ENCODE measurements at places on chromosomes 5 and 9.

DNA sequence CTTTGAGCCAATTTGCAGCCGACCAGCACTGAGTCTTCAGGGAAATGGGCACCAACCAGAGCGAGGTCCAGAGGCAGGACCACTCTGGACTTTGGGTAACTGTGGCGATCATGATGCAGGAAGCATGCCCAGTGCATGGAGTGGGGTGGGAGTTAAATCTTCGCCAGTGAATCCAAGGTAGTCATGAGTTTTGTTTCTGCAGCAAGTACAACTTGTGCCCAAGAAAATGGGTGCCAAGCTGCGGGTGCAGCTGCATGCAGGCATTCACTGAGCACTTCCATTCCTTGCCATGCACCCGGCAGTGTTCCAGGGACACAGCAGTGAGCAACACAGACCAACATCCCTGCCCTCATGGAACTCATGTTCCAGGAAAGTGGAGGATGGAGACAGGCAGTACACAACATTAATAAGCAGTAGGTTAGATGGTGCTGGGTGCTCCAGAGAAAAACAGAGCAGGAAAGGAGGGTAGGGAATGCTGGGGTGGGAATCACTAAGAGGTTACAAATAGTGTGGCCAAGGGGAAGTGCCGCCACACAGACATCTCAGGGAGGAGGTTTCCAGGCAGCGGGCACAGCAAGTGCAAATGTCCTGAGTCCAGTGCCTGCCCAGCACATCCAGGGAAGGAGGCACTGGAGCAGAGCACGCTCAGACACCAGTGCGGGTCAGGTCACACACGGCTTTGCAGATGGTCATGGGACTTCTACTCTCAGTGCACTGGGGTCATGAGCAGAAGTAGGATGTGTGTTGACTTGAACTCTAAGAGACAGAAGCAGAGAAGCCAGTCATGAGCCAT lies 48.2 kb upstream of the LMX1B start:
- no peak for DNase-seq

DNA sequence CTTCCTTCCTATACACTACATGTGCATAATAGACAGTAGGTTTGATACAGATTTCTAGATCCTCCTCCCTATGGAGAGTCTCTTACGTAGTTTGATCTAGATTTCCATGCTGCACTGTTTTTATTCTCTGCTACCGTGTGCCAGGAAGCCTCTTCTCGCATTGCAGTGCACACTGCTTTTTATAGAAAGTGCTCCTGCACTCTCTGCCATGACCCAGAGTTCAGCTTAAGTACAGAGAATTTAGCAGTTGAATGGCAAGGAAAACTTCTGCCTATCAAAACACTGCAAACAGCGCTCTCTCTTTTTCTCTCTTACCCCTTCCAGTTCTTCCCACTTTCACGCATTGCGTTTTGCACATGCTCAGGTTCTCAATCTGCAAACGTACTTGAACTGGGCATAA lies 187.4 kb downstream of the ARHGAP26 start:
- no peak for DNase-seq

DNA sequence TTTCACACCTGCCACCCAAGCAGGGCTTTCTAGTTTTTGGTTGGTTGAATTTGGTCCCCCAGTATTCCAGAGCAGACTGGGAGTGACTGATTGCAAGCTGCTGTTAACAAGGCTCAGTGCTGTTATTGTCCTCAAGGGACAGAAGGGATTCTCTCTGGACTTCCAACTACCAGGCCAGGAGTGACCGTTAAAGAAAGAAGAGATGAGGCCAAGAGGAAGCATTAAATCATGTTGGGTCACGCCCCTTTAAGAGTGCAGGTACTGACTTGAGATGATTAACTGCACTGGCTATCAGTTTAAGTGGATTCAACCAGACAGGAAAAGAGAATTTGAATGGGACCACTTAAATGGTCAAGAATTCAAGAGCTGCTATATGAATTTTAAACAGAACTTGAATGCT lies 220.8 kb upstream of the PCSK5 start:
- DNase-seq = no peak

DNA sequence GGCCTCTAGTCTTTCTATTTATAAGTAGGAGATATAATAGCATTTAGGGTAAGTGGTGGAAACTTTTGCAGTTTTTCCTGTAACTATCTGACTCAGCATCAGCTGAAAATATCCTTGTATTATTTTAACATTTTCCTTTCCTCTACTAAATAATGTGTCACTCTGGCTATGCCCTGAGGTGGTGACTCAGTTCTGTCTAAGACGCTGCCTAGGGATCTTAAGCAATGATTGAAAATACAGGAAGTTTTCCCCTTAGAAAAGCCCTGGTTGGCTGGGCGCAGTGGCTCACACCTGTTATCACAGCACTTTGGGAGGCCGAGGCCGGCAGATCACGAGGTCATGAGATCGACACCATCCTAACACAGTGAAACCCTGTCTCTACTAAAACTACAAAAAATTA lies 9.3 kb upstream of the EDIL3 start:
- no peak for DNase-seq

GRCh38 chr5:176410486-176411180 lies 5.7 kb downstream of the CLTB start:
- no peak for DNase-seq

DNA sequence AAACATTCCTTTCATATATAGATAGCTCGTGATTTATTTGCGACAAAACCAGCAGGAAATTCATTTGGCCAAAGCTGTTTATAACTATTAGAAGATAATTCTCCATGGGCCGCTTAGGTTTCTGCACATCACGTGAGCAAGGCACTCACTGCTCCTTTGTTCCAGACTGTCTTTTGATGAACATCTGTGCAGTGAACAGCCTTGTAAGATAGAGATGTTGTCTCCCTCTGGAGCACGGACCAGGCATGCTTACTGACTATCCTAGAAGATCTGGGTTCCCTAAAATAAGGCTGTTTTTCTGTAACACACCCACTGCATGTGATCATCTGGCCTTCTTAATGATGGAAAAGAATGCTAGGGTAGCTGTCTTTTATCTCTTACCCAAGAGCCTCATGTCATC lies 30.9 kb downstream of the YIPF5 start:
- DNase-seq = no peak

DNA sequence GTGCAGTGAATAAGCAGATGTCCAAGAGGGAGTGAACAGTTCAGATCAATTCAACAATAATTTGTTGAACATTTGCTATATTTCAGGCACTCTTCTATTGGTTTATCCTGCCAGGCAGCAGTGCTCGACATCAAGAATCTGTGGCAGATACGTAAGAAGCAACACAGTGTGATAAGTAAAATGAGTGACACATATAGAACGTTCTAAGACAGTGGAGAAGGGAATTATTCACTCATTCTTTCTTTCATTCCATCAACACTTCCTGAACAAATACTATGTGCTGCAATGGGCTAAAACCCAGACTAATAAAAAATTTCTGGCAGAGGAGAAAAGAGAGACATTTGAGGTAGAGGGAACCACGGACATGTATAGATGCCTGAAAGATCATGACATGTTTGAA lies 89.9 kb upstream of the GLIS3 start:
- DNase-seq = no peak

GRCh38 chr5:87383216-87383615 lies 29.5 kb downstream of the CCNH start:
- no peak for DNase-seq

DNA sequence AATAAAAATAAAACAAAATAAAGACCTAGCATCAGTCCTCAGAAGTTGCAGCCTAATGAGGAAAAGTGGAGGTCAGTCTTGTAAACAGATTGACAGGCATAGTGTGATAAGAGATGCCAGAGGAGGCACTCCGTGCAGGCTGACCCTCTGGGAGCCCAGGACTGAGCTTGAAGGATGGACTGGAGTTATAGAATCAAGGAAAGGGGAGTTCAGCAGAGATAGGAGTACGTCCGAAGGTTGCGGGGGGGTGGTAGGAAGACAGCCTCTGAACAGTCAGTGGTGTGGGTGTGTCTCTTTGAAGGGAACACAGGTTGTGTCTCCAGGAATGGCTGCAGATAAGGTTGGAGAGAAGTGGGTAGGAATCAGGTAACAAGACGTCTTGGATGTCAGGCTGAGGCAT lies 126.1 kb upstream of the CPEB4 start:
- no peak for DNase-seq

Data from activated CD4-positive, alpha-beta T cell treated with anti-CD3 and anti-CD28 coated beads for 24 hours (primary cell).